ENCODE measurements at places on chromosomes 1 and 21.

DNA sequence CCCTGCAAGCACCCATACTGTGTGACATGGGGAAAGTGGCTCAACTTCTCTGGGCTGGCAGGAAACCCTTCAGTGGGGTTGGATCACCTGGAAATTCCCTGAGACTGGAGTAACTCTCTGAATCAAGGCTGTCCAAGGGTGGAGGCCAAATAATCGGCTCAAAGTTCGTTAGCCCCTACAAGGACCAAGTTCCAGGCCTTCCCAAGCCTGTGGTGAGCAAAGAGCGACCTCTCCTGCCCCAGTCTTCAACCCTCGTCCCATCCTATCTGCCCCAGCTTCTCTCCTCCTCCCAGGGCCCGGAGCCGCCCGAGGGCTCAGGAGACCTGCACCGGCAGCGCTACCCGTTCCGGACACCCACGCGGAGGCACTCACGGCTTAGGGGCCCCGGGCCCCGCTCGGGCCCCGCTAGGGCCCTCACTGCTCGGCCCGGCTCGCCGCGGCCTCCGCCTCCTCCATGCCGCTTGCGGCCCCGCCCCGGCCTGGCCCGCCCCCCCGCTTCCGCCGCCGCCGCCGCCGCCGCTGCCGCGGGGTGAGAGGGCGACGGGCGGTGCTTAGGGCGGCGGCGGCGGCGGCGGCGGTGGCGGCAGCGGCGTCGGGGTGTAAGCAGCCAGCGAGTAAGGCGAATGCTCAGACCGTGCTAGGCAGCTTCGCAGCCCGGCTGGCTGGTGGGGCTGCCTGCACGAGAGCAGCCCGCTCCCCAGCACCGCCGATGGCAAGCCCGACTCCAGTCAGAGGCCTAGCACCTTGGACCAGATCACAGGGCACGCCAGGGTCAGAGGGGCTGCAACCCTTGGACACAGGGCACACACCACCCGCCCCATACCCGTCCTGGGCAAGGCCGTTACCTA is at the start of gene POMGNT1:
POMGNT1 (minus strand) TSS at position 471 of the 848 bp plus-strand sequence. CDS start 613 bp downstream, outside the sequence.
- peak; percentile 36 for DNase-seq

GRCh38 chr1:29392036-29392435 is 155.7 kb downstream of the PTPRU start:
- DNase-seq: no peak

GRCh38 chr21:20661246-20661645 is 337.0 kb upstream of the NCAM2 start:
- DNase-seq: no peak

GRCh38 chr21:26280775-26281174 is 110.2 kb upstream of the APP start:
- no peak for DNase-seq

DNA sequence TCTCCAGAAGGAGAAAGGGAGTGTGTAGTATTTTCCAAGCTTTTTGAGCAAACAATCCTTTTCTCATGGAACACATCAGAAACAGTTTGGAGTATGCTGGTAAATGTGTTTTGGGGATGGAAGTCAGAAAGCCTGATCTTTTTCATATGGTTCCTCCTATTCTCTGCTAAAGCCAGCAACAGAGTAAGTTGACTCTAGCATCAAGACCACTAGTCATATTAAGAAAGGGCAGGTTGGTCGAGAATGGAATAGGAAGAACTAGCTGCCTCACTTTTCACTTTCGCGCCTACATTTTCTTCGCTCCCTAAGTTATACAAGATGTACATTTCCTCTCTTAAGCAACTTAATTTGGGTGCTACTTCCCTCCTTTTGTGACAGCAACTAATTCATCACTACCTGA is 24.0 kb downstream of the PPT1 start:
- DNase-seq: no peak

GRCh38 chr21:42672699-42673458 is 19.5 kb downstream of the PDE9A start:
- no peak for DNase-seq

GRCh38 chr21:43939443-43940328 is 72.4 kb upstream of the TRAPPC10 start:
- no peak for DNase-seq

DNA sequence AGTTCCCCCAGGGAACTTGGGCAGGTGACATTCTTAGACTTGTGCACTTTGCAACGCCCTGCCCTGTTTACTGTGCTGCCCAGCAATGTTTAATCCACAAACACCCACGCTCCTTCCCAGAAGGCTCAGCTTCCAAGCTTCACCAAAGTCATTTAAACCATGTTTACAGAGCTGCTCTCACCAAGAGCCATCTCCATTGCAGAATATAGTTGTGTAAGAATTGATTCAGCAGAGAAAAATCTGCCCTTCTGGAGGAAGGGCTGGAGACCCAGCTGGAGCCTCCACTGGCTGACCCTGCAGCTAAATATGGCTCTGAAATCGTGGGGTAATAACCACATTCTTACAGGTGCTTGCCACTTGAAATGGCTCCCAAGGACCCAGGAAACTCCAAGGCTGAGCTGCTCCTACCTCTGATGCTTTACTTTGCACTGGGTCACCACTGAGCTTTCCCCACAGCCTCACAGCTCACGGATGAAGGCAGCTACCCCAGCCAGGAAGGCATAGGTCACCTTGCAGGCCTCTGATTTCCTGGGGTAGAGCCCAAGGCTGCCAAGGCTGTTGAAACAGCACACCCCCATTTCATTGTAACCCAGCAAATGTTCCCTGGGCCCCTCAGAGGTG is 8.7 kb downstream of the CAPN2 start:
- no peak for DNase-seq

DNA sequence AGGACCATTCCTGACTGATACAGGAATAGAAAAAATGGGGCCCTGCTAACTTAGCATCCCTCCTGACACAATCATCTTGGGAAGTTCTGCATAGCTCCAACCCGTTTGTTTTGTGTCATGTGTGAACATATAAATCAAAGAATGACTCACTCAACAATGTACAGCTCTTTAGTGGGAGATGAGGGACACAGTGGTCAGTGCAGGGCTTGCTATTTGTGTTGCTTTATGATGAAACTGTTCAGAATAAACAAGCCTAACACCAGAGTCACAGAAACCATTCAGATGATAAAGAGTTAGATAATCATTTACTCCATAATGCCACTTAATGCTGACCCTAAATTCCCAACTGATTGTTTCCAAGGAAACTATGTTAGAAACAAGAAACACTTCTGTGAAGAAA is 154.2 kb upstream of the ZNHIT6 start:
- no peak for DNase-seq

DNA sequence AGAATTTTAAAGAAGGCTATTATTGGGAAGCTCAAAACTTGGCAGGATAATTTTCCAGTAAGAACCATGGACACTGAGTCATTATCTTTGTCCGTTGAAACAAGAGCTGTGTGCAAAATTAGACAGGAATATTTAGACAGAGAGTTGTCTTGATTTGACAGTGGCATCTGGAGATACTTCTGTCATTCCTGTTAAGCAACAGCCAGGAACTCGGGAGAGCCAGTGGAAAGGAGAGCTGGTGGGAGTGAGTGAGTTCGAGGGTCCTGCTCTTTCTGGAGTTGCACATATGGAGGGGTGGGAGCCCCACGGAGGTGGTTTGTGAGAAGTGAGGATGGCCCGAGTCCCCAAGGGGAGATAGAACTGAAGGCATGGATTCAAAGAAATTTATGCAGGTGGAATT is 3.1 kb downstream of the COQ8A start:
- no peak for DNase-seq

DNA sequence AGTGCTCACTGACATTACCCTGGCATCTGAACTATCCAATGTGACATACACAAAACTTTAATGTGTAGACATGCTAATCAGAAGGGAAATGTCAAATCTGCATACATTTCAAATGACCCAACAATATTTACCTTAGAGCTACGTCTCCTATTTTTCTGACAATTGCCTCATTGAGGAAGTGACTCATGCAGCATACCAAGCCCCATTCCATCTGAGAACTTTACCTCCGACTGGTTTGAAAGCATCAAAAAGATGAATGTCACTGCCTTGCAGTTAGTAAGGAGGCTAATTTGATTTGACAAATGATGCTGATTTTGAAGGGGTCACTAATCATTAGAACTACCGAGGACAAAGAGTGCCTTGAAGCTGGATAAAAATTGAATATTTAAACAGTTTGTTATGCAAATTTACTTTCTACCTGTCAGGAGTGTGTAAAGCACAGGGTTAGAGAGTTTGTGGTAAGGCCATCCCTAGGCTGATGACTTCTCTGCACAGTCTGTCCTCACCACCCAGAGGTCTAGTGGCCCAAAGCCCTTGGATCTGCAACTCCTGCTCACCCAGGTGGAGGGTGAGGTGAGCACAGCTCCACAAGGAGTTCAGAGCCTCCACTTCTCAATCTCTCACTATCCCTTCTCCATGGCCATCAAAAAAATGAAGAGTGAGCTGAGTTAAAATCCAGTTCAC is 500.3 kb upstream of the C1orf87 start:
- peak; percentile 26 for DNase-seq

GRCh38 chr21:43818685-43819084 is 29.3 kb downstream of the RRP1 start:
- DNase-seq: no peak

- DNase-seq: no peak
Measured at GRCh38 chr1:90000934-90001676, 6.2 kb downstream of the ZNF326 start.

- no peak for DNase-seq
Measured at GRCh38 chr1:55203064-55203463, 12.1 kb downstream of the USP24 start.

GRCh38 chr1:207404849-207405525 is 49.1 kb upstream of the CR2 start:
- DNase-seq: peak; percentile 33

GRCh38 chr1:39462074-39462473 is 29.4 kb upstream of the BMP8A start:
- no peak for DNase-seq

- no peak for DNase-seq
Measured at GRCh38 chr1:106249365-106249764, 807.1 kb upstream of the PRMT6 start.

- DNase-seq: no peak
Measured at GRCh38 chr1:18646786-18647410, 16.3 kb downstream of the PAX7 start.

GRCh38 chr1:162081316-162081715 is 11.8 kb downstream of the NOS1AP start:
- no peak for DNase-seq

DNA sequence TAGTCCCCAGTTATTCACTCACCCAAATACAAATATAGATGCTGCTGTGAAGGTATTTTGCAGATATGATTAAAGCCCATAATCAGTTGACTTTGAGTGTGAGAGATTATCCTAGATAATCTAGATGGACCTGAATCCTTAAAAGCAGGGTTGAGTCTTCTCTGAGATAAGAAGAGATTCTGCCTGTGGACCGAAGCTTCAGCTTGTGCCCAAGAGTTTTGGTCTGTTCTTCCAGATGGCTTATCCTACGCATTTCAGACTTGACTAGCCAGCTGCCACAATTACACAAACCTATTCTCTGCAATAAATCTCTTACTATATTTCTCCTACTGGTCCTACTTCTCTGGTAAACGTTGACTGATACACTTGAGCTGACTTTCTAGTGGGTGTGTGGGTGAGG is 145.1 kb downstream of the KCNJ6 start:
- DNase-seq: no peak

GRCh38 chr1:224621813-224622682 is 5.9 kb downstream of the CNIH3 start:
- no peak for DNase-seq

GRCh38 chr21:36134803-36135390 is at the start of gene CBR3:
Gene CBR3 (plus strand): TSS chr21:36135079. CDS start chr21:36135193, 114 bp downstream.
- DNase-seq: no peak

GRCh38 chr1:213474054-213474453 is 423.0 kb downstream of the RPS6KC1 start:
- no peak for DNase-seq

DNA sequence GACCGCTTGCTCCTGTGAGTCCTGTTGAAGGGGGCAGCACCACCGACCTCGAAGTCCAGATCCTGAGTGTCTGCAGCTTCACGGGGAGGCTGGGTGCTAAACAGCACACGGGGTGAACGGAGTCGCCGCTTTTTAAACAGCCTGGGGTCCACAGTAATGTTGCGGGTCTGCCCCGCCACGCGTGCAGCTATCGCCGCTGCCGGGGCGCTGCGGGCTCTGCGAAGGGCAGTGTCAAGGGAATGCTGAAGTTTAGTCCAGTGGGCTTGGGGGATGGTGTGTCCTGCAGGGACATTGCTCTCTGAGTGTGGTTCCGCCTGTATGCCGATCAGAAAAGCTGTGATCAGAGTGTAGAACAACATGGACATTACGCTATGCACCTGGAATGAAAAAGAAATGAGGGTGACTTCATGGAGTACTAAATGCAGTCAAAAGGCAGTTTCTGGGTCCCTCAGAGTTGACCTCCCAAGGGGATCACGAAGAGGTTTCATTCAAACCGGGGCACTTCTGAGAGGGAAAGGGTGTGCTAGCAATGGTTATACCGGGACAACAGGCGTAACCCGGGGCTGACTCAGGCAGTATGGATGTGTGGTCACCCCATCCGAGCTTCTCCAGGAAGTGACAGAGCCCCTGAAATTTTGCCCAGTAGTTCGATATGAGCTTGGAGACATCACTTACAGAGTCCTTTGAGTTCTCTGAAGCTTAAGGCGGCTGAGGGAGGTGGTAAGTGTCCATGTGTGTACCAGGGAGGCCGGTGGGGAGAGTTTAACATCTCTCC is 51.4 kb downstream of the NGF start:
- DNase-seq: no peak

DNA sequence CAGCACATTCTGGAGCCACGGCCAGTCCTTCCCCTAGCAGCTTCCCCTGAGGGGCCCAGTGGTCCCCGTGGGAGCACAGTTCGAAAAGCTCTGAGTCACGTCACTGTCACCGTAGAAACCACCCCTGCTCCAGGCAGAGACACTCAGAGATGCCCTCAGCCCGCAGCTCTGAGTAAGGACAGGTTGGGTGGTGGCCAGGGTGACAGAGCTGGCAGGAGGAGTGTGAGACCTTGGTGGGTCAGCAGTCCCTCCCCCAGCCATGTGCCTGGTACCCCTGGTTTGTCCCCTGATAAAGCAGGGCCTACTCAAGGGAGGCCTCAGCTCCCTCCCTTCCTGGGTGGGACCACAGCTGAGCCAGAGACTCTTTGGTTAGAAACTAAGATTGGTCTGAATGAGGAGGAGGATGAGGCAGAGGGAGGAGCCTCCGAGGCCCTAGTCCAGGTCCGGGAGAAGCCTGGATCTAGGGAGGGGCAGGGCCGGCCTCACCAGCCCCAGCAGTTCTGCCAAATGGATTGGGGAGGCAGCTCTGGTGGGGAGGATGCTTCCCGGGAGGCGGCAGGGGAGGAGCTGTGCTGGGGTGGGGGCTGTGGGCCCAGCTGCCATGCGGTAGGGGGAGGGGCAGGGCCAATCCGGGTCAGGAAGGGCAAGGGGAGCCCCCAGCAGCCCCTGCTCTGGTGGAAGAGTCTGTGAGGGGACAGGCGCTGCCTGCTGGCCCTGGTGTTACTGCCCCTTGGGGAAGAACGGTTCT is 55.2 kb downstream of the SLC9A1 start:
- DNase-seq: no peak

GRCh38 chr1:117838911-117839310 is 90.5 kb downstream of the GDAP2 start:
- DNase-seq: peak; percentile 54

GRCh38 chr1:44827197-44828002 is 15.7 kb downstream of the PTCH2 start:
- no peak for DNase-seq

- no peak for DNase-seq
Measured at GRCh38 chr1:18085387-18086074, 22.1 kb upstream of the IGSF21 start.

Measured in fibroblast of skin of left biceps (primary cell).